Forelimb muscle (tissue), 1 donor: ENCODE measurements at places on chromosomes 5 and 9. TPM values are rescaled to one million over a fixed set of nuclear protein-coding genes. Genes with fewer than 3 reads are reported as not detected.

DNA sequence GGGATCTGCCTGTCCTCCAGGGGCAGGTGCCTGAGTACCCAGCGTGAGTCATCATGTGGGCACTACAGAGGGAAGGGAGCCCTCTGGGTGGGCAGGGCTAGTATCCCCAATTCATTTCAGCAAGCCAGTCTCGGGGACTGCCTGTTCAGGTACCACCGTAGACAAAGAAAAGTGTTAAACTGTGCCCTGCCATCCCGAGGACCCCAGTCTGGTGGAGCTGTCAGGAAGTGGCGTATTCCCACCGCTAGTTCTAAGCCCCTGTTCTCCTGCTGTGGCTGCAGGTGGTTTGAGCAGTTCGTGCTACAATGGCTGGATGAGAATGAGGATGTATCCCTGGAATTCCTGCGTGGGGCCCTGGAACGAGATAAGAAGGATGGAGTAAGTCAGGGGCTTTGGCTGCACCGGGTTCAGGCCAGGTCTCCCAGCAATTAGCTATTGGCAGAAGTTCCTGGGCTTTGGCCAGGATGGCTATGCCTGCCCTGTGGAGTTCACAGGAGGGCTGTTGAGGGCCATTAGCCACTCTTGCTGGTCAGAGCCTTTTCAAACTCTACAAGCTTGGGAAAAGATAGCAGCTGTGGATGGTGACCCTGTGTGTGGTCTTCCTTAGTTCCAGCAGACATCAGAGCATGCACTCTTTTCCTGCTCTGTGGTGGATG lies 93.2 kb upstream of the RUSC2 start:
- DNase-seq: no peak

DNA sequence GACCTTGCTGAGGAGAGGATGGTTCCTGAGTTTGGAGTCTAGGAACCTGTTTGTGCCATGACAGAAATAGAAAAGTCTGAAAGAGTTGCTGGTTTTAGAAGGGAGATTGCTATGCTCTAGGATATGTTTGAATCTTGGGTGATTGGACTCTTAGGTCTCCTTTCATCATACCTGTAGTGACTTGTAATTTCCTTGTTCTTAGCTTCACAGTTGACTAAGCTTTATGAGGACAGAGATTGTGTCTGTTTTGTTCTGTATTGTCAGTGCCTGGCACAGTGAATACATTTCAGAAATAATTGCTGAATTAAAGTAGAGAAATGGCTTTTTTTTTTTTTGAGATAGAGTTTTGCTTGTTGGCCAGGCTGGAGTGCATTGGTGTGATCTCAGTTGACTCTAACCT lies 31.5 kb downstream of the GAPVD1 start:
- no peak for DNase-seq

- DNase-seq: no peak
These were observed 7.3 kb upstream of the FOXB2 start for GRCh38 chr9:77011973-77012821.

DNA sequence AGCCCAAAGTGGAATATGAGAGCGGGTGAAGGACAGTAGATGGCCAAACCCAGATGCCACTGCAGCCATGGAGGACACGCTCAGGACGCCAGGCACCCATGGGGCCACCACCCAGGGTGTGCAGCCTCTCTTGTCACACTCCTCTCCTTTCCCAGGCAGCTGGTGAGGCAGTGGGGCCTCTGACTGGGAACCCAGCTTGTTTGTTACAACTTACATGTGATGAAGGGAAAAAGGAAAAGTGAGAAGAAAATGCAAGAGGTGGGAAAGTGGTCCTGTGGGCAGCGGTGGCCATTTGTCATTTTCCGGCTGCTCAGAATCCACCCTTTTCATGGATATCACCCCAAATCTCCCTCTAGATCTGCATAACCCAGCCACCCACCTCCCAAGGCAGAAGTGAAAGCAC lies 62.7 kb upstream of the UNC5A start:
- no peak for DNase-seq

GRCh38 chr5:66223637-66224036 lies 79.5 kb downstream of the SREK1 start:
- DNase-seq: no peak

The FAM151B gene
- 3.8 TPM for polyA plus RNA-seq

- DNase-seq: no peak
These were observed 27.2 kb downstream of the DEPDC1B start for GRCh38 chr5:60672693-60673264.

The HACD4 gene
- 1.5 TPM for polyA plus RNA-seq

GRCh38 chr5:38379350-38379937 lies 121.1 kb downstream of the EGFLAM start:
- no peak for DNase-seq

DNA sequence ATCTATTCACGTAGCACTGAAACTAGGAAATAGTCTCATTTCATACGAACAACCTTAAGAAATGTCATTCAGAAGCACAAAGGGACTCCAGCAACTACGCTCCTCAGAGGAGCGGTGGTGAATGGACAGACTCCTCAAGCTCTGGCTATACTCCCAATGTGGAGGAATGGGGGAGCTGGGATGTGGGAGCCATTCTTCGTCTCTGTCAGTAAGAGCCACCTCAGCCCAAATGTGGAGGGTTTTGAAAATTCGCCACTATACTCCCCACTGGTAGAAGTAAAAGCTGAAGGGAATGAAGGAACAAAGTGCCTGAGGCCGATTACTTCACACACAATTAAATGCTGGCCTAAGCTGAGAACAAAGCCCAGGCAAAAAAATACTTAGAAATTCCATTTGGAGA lies 96.3 kb downstream of the ADAMTS12 start:
- no peak for DNase-seq

The HAND1 gene
- polyA plus RNA-seq: not detected

The DIPK1B gene
- 18.2 TPM for polyA plus RNA-seq

- DNase-seq: no peak
These were observed 108.4 kb downstream of the KCNIP1 start for GRCh38 chr5:170612256-170612678.

GRCh38 chr5:179152941-179153340 lies 92.8 kb downstream of the ZNF354C start:
- DNase-seq: no peak

- no peak for DNase-seq
These were observed 40.1 kb upstream of the SUB1 start for GRCh38 chr5:32545102-32545800.

The BARHL1 gene
- not detected for polyA plus RNA-seq

The EDIL3 gene
- polyA plus RNA-seq: 11.6 TPM

The TRIM7 gene
- polyA plus RNA-seq: 21.6 TPM

GRCh38 chr5:56696900-56697299 lies 118.4 kb upstream of the MAP3K1 start:
- peak; percentile 82 for DNase-seq

The CD74 gene
- polyA plus RNA-seq: 75.3 TPM

DNA sequence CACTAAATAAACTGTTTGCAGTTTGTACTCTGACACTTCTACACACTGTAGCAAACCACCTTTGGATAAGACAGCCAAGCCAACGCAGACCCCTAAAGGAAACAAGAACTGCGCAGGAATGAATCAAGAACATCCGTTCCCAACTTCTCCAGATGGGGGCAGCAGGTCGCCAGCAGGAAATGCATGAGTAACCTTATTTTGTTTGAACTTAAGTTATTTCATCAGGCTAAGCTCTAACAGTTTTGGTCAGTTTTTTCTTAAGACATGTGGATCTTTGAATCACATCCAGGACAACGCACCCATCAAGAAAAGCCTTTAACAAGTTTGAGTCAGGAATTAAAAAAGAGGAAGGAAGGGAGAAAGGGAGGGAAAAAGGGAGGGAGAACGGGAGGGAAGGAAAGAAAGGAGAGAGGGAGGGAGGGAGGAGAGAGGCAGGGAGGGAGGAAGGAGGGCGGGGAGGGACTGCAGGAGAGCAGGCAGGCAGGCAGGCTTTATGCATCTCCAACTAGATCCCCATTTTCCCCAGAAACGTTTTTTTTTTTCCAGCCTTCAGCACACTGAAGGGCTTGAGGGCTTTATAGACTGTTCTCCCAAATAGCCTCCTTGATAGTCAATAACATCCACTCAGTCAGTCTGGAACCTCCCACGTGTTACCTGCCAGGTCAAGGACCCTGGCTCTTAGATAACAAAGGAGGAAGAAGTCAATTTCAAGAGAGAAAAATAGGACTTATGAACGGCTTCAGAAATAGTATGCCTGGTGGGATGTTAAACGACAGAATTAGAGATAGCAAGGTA lies 22.2 kb downstream of the BHMT start:
- DNase-seq: peak; percentile 47
